ENCODE measurements at places on chromosomes 2 and 18.
A peak's percentile ranks its signal among the peaks of the same experiment; 100 is the strongest.

DNA sequence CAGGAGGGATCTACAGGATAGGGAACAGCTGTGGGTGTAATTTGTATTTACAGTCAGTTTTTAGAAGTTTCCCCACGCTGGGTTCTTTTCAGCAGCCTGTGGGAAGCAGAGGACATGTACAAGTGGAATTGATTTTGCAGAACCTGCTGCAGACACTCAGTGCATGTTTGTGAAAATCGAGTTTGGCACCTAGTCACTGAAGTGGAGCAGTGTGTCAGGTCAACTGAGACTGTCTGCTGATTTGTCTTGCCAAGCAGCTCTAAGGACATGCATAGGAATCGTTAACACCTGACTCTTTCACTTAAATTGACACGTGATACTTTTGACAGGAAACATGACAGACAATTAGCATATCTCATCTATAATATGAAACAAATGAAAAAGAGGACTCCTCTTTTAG lies 416.6 kb downstream of the TMX3 start:
- no peak for DNase-seq

- no peak for DNase-seq
Observed at GRCh38 chr2:74927621-74928020, 30.8 kb upstream of the POLE4 start.

DNA sequence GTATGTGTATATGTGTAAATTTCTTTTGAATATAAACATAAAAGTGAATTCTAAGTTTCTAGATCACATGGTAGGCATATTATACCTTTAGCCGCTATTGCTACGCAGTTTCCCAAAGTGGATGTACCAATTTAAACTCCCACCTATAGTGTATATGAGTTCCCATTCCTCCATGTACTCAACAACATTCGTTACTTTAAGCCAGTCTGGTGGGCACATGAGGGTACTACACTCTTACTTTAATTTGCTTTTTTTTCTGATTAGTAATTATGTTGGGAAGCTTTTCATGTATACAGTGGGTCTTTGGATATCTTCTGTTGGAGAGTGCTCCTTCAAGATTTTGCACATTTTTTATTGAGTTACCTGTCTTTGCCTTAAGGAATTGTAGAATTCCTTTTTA lies 683.8 kb downstream of the ERBB4 start:
- DNase-seq, result no peak

GRCh38 chr2:127672341-127673224 lies 2.7 kb downstream of the LIMS2 start:
- DNase-seq, result no peak

- peak; percentile 66 for DNase-seq
Observed at GRCh38 chr2:85792783-85793441, 39.1 kb downstream of the ATOH8 start.

DNA sequence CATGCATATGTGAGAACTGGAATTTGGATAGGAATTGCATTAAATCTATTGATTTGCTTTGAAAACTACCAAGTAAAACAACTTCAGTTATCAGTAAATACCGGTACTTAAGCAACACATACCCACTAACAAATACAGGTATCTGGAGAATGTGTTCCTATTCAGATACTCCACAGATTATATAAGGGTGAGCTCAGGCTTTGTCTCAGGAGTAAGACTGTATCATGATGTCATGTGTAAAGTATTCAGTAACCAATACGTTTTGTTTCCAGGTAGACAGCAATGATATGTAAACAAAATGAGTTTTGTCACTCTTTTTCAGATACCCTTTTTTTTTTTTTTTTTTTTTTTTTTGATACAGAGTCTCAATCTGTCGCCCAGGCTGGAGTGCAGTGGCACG lies 74.8 kb downstream of the DSC3 start:
- DNase-seq, result no peak

DNA sequence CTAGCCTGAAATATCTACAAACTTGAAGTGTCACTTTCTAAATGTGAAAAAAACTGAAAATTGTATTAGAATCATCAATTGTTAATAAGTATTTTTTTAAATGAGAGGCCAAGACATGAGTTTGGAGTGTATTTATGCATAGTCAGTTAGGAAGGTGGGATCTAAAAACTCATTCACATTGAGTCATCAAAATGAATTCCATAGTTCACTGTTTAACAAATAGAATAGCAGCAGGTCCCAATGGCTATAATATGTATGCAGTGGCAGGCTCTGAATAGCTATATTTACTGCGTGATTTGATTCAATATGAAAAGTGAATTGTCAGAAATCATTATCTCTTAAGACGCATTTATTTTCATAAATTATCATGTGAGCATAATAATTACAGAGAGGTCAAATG lies 256.1 kb downstream of the ZNF385B start:
- DNase-seq, result no peak

DNA sequence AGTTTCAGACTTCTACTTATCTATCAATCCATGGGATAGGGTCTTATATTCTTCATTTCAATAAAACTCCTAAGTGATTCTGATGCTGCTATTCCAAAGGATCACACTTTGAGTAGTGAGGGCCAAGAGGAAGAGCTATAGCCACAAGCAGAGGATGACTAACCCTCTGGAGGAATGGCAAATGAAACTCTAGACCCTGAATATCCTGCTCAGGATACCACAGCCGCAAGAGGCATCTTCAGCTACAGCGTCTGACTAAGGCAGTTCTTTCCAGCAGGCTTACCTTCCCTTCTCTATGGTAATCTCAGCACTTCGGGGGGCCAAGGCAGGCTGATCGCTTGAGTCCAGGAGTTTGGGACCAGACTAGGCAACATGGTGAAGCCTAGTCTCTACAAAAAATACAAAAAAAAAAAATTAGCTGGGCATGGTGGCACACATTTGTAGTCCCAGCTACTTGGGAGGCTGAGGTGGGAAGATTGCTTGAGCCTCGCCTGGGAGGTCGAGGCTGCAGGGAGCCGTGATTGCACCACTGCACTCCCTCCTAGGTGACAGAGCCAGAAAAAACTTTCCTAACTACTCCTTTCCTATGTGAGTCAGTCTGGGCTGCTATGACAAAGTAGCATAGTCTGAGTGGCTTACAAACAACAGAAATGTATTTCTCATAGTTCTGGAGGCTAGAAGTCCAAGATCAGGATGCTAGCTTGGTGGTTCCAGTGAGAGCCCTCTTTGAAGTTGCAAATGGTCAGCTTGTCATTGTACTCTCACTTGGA lies 371.9 kb downstream of the IRS1 start:
- peak; percentile 98 for DNase-seq

- DNase-seq, result no peak
Observed at GRCh38 chr2:235999011-235999410, 169.2 kb downstream of the GBX2 start.

DNA sequence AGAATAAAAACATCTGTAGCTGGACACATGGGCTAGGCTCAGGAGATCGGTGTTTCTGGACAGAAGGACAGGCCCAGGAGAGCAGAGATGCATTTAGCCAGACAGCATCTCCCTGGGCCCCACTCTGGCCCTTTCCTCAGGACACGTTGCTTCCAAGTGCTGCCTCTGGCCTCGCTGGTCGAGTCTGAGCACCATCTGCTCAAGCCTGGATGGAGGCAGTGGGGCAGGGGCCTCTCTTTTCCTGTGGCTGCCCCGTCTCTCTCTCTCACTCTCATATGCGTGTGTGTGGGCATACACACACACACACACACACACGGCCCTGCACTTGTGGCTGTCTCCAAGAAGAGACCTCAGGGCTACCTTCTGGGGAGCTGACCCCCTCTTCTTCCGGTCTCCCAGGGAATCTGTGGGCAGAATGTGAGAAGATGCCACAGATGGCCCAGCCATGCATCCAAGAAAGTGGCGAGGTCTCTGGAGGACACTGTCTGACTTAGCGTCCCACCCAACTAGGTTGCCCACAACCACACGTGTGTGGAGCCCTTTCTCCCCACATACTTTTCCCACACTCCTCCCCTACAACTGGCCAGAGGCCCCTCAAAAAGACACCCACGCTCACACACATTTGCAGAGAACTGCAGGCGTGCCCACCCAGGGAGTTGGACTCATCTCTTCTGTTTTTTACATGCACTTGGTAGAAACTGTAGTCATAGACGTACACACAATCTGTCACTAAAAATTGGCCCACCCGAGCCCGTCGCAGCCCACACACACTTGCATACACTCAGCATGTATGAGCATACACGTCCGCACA lies 19.9 kb downstream of the CELF4 start:
- no peak for DNase-seq

- DNase-seq, result peak; percentile 71
Observed at GRCh38 chr2:205675861-205676516, 6.3 kb upstream of the NRP2 start.

DNA sequence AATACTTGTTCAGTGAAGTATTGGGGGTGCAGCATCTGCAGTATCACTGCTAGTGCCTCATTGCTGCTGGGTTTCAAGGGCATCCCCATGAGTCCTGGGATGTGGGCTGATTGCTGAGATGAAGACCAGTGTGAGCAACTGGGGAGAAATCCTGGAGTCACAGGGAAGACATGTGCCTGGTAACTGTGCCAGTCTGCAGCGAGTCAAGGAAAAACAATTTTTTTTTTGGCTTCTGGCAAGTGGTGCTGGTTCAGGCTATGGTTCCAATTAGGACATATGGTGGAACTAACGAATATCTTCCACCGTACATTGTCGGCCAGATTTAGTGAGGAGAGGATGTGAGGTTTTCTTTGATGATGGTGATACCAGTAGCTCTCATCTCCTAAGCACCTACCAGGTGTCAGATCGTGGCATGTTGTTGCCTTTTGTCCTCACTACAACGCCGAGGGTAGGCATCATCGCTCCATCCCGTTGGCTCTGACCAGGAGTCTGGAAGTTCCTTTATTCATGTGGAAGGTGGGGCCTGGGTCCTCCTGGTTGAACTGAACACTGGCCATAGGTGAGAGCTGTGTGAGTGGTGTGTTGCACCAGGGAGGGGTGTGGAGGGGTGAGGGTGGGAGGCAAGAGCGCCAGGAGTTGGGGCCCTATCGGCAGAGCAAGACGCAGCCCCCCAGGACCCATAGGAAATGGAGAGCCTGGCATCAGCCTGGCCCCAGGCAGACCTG lies 118.0 kb upstream of the HS6ST1 start:
- DNase-seq, result no peak

DNA sequence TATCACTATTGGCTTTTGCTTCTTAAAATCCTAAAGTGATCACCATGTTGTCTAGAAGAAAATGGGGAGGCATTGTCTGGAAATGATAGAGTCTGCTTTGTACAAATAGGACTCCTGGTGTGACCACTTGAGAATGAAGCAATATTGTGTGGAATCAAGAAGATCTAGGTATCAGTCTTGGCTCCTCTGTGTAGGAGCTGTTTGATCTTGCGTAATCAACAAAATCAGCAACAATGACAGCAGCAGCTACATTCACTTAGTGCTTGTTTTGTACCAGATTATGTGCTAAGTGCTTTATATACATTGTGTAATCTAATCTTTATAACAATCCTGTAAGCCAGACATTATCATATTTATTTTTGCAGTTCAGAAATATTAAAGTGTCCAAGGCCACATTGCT lies 17.8 kb downstream of the NCOA1 start:
- no peak for DNase-seq

DNA sequence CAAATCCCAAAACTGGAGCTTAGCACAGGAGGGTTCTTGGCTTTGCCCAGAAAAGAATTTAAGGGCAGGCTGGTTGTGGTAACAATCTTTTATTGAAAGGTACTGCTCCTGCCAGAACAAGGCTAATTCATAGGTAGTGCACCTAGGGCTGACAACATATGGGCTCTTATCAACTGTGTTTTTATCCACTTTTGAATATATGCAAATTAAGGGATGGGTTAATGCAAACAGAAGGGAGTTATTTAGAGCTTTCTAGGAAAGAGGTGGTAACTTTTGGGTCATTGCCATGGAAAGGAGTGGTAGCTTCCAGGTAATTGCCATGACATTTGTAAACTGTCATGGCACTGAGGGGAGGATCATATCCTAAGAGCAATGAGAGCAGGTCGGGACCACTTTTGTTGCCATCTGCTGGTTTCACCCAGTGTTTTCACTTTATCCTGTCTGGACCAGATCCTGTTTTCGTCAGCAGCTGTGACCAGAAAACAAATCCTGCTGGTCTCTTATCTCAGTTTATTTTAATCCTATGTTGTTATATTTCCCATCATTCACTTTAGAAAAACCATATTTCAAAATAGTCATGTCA lies 981 bp downstream of the C2orf66 start:
- no peak for DNase-seq

GRCh38 chr2:215002500-215002899 lies 135.9 kb downstream of the ABCA12 start:
- no peak for DNase-seq

DNA sequence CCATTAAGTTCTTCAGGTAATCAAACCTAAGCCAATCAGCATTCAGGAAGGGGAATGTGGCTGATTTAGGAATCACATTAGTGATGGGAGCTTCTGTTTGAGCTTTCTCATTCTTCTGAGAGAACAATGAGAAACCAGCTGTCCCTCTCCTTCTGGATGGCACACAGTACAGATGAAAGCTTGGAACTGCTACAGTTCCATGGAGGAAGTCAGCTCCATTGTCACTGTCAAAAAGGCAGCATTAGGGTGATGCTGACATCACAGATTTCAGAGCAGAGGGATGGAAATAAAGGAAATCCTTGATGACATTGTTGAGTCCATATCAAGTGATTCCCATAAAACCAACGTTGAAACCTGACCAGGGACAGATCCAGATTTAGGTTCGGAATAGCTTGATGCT lies 36.1 kb upstream of the ACYP2 start:
- DNase-seq, result no peak

GRCh38 chr2:217990791-217991465 lies 11.9 kb downstream of the TNS1 start:
- no peak for DNase-seq

GRCh38 chr2:149219856-149220255 lies 110.5 kb upstream of the LYPD6 start:
- DNase-seq, result no peak

DNA sequence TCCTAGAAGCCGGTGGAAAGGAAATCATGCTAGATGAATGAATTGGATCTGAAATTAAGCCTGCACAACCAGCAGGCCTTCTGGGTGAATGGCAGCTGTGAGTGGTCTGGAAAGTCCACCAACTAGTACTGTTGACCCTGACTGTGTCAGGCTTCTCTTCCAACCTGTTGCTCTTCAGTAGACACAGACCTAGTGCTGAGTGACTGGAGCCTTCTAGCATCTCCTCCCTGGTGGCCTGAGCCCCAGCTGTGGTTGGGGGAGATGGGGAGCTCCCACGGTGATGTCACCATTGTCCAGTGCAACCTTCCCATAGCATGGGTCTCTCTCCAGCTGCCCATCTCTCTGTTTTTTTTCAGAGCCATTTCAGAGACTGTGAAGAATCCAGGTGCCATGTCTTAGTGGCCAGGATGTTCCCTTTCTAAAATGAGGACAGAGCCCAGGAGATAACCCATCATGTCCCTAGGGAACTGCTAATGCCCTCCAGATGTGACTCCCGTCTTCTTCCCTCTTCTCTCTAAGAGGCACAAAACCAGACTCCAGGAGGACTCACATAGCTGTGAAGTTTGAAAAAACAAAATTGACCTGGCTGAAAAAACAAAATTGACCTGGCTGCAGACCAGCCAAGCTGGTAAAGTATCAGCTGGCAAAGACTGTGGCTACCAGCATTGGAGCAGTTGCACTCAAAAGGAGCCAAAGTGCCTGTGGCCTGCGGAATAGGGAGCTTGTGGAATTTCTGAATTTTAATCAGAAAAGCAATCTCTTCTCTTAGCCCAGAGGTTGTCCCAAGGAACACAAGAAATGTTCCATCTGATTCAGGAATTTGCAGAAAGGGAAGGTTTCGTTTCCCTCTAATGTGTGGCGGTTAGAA lies 67.4 kb upstream of the RPL31 start:
- DNase-seq, result no peak

GRCh38 chr18:10514601-10515000 lies 11.2 kb upstream of the NAPG start:
- DNase-seq, result no peak

Measured in RCC 7860 (cell line).